ENCODE measurements at places on chromosomes 5 and 9. TPM values are rescaled to one million over a fixed set of nuclear protein-coding genes. Genes with fewer than 3 reads are reported as not detected.

Gene SLC34A1
- 0.21 TPM for total RNA-seq

DNA sequence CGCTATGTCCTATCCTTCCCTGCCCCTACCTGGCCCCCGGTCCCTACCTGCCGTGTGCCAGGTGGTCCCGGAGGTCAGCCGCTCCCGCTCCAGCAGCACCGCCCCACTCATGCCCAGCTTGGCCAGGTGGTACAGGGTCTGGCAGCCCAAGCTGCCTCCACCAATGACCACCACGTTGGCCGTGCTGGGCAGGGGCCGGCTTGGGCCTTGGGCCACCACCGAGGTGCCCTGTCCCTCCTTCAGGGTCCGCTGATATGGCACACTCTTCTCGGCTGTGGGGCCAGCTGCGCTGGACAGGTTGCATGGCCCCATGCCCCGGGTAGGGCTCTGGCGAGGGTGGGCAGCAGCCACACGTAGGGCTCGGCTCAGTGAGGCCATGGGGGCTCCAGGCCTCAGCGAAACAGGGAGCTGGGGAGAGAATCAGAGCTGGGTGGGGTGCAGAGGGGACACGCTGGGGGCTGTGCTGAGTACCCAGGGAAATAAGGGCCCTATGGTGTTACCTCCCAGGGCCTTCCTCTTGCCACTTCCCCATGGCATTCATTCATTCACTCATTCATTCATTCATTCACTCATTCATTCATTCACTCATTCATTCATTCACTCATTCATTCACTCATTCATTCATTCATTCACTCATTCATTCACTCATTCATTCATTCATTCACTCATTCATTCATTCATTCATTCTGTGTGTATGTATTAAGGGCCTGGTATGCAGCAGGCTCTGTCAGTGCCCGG, 4.2 kb downstream of the SARDH start:
- H3K4me1 ChIP-seq, result peaks cover 3% of the 10 kb centered on the region
- H3K27me3 ChIP-seq, result no peaks in the 10 kb centered on the region
- H3K36me3 ChIP-seq, result no peaks in the 10 kb centered on the region
- H3K27ac ChIP-seq, result no peak overlapping the region
- no peak overlapping the region for H3K4me3 ChIP-seq

GRCh38 chr5:55386356-55386755, 78.6 kb downstream of the MTREX start:
- no peaks in the 10 kb centered on the region for H3K27me3 ChIP-seq
- H3K4me3 ChIP-seq, result no peak overlapping the region
- peaks cover 7% of the 10 kb centered on the region for H3K36me3 ChIP-seq
- H3K4me1 ChIP-seq, result peaks cover 20% of the 10 kb centered on the region

Gene PKD2L2
- not detected for total RNA-seq

Gene ZNF354C
- 12.5 TPM for total RNA-seq

Gene NAIP
- total RNA-seq, result 5.7 TPM

GRCh38 chr5:64165500-64166200, at the start of gene RNF180:
TSS of gene RNF180 (plus strand) at chr5:64165843. CDS start at chr5:64200808, 34,965 bp downstream.
- no peaks in the 10 kb centered on the region for H3K36me3 ChIP-seq
- H3K27me3 ChIP-seq, result peaks cover 26% of the 10 kb centered on the region
- no peaks in the 10 kb centered on the region for H3K4me1 ChIP-seq
- H3K27ac ChIP-seq, result no peak within 1 kb of the TSS
- H3K4me3 ChIP-seq, result peak within 1 kb of the TSS; percentile 62

DNA sequence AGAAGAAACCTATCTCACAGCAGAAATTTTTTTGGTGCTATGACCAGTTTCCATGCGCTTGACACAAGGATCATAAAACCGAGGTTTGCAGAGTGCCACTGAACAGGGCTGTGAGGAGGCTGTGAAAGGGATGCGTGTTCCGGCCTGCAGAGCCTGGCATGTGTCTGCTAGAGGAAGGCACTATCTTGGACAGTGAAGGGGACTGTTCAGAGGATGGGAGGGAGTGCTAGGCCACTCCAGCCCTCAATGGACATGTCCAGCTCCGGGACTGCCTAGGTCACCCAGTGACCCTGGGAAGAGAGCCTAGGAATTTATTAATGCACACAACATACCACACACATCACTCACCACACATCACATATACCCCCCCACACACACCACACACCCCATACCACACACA, 275.9 kb downstream of the GADD45G start:
- no peak for DNase-seq
- no peak overlapping the region for H3K4me3 ChIP-seq

Gene HSD17B3
- total RNA-seq, result not detected

DNA sequence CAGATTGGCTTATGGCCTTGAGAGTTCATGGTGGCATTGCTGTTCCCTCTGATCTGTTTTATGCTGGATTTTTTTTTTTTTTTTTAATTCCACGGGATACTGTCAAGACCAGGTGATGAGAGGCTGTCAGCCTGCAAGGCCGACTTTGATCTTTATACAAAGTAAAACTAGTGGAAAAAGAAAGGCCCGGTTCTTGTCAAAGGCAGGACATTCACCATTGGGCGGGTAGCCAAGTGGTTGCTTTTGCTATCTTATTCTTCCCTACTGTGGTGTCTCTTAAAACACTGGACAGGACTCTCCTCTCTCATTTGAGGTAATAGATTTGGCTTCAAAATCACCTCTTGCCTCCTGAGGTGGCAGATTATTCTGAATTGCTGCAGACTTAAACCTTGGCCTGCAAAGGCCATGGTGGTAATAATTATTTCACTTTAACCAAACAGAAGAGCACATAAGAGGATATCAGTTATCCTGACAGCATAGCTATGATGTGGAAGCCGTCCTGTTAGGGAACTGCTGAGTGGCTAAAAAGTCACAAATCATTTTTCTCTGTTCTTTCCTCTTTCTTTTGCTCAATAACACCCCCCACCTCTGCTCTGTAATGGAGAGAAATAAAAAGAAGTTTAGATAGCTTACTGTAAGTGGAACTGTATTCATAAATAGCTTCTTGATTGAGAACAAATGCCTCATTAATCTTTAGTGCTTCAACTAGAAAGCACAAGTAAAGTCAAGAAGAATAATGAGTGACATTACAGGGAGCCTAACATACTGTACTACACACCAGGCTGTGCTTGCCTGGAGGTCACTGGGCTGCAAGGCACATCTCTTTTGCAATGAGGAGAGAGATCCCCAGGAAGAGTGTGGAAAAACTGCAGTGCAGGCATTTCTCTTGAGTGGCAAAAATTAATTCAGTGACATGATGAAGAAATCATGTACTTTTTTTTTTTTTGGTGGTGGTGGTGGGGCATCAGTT, 275.6 kb downstream of the KDM4C start:
- DNase-seq, result no peak
- peak overlapping the region; percentile 75 for H3K27ac ChIP-seq
- H3K4me1 ChIP-seq, result no peaks in the 10 kb centered on the region
- H3K27me3 ChIP-seq, result no peaks in the 10 kb centered on the region

DNA sequence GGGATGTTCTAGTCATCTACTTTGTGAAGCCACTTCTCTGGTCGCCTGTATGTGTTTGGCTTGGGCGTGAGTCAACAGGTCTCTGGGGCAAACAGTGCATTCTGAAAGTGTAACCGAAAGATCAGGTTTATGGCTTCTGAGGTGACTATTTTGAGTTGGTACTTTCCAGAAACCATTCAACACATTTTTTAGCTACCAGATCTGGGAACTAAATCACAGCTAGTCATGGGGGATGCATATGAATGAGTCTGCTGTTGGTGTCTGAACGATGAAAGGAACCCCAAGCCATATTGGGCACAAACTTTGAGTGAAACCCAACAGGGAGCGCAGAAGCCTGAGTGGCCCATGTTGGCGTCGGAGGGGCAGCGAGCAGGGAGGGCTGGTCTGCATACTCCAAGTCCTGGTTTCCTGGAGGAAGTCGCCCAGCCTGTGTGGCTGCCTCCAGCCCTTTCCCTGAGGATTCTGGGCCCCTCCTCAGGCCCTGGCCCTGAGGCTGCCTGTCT, 35.3 kb downstream of the UBE2QL1 start:
- peak; percentile 61 for DNase-seq
- no peak overlapping the region for H3K27ac ChIP-seq
- H3K4me1 ChIP-seq, result peaks cover 43% of the 10 kb centered on the region
- H3K27me3 ChIP-seq, result peaks cover 43% of the 10 kb centered on the region
- H3K36me3 ChIP-seq, result no peaks in the 10 kb centered on the region

- DNase-seq, result no peak
- no peak overlapping the region for H3K27ac ChIP-seq
- H3K4me1 ChIP-seq, result no peaks in the 10 kb centered on the region
- no peak overlapping the region for H3K4me3 ChIP-seq
Observed at GRCh38 chr5:78541086-78541654, 107.4 kb downstream of the LHFPL2 start.

Gene FRMPD1
- not detected for total RNA-seq

DNA sequence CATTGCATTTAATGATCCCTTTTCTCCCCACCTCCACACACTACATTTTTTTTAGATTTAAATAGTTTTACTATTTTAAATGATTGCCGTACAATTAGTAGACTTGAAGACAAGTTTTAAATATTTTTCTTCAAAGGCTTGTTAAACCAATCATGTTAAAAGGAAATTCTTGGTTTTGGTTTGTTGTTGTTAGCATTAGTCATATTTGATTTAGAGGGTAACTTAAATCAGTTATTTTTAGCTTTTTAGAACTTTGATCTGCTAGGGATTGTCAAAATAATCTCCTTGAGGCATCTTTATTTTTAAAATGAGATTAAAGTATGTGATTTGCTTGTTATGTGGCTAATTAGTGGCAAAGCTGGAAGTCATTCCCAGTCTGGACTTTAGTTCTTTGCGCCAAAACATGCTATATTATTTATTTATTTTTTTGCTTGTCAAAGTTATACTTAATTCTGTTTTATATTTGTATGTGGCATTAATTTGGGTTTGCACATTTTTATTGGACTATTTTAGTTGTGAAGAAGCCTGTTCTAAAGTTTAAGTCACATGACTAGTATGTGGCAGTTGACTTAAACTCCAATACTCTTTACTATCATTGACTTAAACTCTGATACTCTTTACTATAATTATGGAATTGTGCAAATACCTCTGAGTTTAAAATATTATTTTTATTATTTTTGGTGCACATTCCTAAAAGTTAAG, 14.7 kb downstream of the ITGA1 start:
- DNase-seq, result no peak
- H3K27ac ChIP-seq, result no peak overlapping the region
- H3K27me3 ChIP-seq, result no peaks in the 10 kb centered on the region
- H3K4me3 ChIP-seq, result peak overlapping the region; percentile 98

Gene SPATA31A3
- not detected for total RNA-seq

- no peak overlapping the region for H3K27ac ChIP-seq
- H3K36me3 ChIP-seq, result no peaks in the 10 kb centered on the region
- no peaks in the 10 kb centered on the region for H3K27me3 ChIP-seq
- no peaks in the 10 kb centered on the region for H3K4me1 ChIP-seq
- DNase-seq, result no peak
Observed at GRCh38 chr5:111606194-111606593, 93.9 kb upstream of the STARD4 start.

Gene GNA14
- not detected for total RNA-seq

DNA sequence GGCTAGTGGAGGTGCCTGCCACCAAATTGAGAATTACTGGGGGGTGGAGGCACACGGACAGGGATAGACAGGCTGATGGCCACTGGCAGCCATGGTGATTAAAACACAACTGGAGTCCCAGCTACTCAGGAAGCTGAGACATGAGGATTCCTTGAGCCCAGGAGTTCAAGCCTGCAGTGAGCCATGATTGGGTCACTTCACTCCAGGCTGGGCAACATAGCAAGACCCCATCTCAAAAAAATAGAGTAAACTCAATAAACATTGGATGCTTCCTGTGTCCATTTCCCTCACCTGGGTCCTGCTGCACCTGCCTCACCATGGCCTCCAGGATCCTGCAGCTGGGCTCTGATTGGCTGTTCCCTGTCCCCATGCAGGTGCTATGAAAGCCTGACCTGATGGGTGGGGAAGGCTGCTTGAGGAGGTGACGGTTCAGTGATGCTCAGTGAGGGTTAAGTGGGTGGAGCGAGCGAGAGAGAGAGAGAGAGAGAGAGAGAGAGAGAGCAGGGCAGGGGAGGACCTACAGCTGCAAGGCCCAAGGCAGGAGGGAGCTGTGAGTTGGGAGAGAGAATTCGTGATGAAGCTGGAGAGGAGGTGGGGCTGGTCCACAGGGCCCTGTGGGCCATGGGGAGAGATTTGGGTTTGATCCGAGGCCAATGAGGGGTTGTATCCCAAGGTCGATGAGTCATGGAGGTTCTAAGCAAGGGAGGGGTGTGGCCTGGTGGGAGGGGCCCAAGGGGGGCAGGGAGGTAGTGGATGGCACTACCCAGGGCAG, 36.7 kb upstream of the FUBP3 start:
- H3K27me3 ChIP-seq, result peaks cover 50% of the 10 kb centered on the region
- H3K4me1 ChIP-seq, result peaks cover 3% of the 10 kb centered on the region
- no peak for DNase-seq
- H3K36me3 ChIP-seq, result no peaks in the 10 kb centered on the region

GRCh38 chr5:154209591-154210081, 19.1 kb downstream of the GALNT10 start:
- H3K4me1 ChIP-seq, result peaks cover 51% of the 10 kb centered on the region
- H3K4me3 ChIP-seq, result no peak overlapping the region
- no peak for DNase-seq
- peaks cover 4% of the 10 kb centered on the region for H3K36me3 ChIP-seq
- H3K27ac ChIP-seq, result no peak overlapping the region

GRCh38 chr5:52269859-52270258, 517.9 kb upstream of the ITGA1 start:
- no peak overlapping the region for H3K27ac ChIP-seq
- DNase-seq, result no peak
- no peak overlapping the region for H3K4me3 ChIP-seq
- H3K4me1 ChIP-seq, result no peaks in the 10 kb centered on the region
- no peaks in the 10 kb centered on the region for H3K36me3 ChIP-seq

Gene GPR21
- 1.3 TPM for total RNA-seq

GRCh38 chr9:126498331-126498730, 115.4 kb upstream of the LMX1B start:
- no peak overlapping the region for H3K4me3 ChIP-seq
- H3K27ac ChIP-seq, result no peak overlapping the region
- H3K4me1 ChIP-seq, result no peaks in the 10 kb centered on the region
- DNase-seq, result no peak

DNA sequence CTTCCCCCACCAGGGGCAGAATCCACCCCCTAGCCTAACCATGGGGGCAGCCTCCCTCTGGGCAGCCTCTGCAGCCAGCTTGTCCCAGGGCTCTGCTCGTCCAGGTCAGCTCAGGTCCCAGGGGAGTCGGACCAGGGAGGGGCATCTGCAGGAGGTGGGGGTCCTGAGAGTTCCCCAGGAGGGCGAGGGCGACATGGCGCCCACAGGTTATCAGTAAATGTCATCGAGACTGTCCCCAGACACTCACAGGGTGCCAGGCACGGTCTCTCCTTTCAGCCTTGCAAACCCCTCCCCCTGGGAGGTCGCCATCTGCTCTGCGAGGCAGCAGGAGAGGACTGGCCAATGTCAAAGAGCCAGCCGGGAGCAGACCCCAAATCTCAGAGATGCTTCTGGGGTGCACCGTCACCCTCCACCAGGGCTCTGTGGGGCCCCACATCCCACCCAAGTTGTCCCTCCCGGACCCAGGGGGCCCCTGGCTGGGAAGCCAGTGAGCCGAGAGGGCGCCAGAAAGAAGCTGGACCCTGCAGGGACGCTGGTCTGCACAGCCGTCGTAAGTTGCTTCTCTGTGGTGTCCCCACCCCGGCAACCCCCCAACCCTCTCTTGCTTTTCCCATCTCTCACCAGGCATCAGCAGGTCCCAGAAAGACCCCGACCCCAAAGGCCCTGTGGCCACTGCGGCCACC, 69.3 kb downstream of the NTNG2 start:
- H3K27me3 ChIP-seq, result no peaks in the 10 kb centered on the region
- H3K27ac ChIP-seq, result no peak overlapping the region
- no peaks in the 10 kb centered on the region for H3K36me3 ChIP-seq
- no peak overlapping the region for H3K4me3 ChIP-seq

GRCh38 chr9:132125361-132125760, 36.5 kb upstream of the NTNG2 start:
- H3K27ac ChIP-seq, result no peak overlapping the region
- peaks cover 24% of the 10 kb centered on the region for H3K4me1 ChIP-seq

Data from activated T-cell treated with anti-CD3 and anti-CD28 coated beads, Interleukin-2, amount 50 U/mL, for 72 hours (primary cell).